Mammary epithelial cell (primary cell): ENCODE measurements at places on chromosomes 3 and 15.

GRCh38 chr15:83559310-83559966, 94.5 kb upstream of the ADAMTSL3 start:
- DNase-seq: peak; percentile 71

DNA sequence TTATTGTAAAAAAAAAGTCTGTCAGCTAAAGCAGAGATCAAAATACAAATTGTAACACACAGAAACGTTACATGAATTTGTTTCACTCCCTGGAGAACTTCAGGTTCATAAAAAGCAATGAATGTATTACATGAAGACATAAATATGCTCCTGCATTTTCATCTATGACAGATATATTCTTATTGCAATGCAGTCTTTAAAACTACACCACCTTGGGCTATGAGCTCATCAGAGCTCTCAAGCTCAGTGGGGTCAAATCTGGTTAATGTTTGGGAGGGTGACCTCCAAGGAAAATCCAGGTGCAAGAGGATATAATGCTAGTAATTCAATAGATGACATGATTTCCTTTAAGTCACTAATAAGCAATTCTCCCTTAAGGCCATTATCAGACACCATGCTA, 606.8 kb downstream of the EPHA3 start:
- no peak for DNase-seq

DNA sequence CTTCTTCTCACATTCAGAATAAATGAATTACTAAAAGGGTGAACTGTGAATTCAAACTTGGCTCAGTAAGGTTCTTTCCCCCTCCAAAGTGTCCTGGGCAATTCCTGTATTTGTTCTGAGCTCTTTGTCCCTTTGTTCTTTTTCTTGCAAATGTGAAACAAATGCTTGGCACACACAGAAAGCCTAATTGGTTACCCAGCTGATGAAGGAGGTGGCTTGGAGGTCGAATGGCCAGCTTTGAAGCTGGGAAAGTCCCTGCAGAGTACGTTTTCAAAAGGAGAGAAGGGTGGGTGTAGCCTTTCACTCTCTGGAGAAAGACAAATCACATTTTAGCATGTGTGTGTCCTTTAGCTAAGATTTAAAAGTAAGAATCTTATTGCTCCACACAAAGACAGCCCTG, 154.4 kb downstream of the PEX5L start:
- peak; percentile 2 for DNase-seq

GRCh38 chr15:78425643-78426042, 12.4 kb upstream of the IREB2 start:
- no peak for DNase-seq

DNA sequence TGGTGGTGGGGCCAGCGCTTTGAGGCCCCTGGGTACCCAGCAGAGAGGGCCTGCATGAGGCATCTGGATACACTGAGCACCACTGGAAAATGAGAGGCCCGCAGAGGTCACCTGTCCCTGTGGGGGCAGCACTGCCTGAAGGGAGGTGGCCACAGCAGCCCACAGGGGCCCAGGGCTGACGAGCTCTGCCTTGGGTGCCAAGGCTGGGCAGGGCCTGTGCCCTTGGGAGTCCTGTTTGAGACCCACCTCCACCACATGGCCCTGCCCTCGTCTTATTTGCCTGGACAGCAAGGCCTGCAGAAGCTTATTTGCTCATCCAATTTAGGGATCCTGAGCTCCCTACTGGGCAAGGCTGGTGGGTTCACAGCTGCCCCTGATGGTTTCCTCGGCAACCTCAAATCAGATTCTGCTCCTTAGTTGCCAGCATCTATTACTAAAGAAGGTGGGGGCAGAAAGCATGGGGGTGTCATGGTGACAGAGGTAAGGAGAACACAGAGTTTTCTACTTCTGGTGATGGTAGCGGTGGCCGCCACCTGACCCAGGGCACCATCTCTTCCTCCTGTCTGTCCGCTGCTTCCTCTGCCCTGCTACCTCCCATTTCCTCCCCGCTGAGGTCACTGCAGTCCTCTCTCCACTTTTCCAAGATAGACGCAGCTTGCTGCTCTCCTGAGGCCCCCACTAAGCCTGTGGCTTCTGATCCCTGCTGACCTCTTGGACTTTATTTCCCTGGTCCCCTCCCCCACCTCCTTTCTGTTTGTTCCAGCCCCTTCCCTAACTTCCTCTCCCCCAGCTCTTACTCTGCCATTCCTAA, 62.9 kb downstream of the HMCES start:
- DNase-seq: no peak

DNA sequence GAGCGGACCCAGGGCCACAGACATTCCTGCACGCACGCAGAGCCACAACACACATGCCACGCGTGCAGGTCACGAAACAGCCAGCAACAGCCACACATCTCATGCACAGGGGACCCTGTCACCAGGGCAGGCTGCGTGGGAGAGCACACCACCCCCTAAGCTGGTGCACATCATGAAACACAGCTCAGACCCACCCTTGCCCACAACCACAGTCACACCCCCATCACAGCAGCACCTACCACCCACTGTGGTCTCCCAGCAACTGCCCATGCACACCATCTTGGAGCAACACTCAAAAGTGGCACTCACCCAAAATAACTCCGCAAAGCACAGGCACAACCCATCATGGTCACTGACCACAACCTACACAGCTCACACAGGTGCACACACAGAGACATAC, 75.7 kb downstream of the OCA2 start:
- no peak for DNase-seq

- no peak for DNase-seq
These were observed 152.6 kb downstream of the DPH6 start for GRCh38 chr15:35393398-35393797.

GRCh38 chr3:38552364-38552763, 56.2 kb downstream of the EXOG start:
- no peak for DNase-seq

DNA sequence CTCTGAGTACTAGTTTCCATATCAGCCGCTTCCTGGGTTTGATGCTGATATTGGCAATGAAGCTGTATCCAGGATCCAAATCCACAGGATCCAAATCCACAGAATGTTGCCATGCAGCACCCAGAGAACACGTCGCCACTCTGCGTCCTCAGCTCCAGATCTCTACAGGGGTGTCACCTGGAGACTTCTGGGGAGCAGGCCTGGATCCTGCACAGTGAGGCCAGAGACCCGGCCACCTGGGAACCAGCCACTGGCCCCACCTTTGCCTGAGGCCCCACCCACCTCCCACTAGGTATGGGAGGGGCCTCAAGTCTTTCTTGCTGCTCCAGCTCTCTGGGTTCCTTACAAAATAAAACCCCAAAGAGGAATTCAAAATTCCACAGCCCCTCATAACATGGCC, 123.9 kb downstream of the LRRK1 start:
- no peak for DNase-seq

- no peak for DNase-seq
These were observed 13.9 kb upstream of the UBE2E2 start for GRCh38 chr3:23189187-23189586.

DNA sequence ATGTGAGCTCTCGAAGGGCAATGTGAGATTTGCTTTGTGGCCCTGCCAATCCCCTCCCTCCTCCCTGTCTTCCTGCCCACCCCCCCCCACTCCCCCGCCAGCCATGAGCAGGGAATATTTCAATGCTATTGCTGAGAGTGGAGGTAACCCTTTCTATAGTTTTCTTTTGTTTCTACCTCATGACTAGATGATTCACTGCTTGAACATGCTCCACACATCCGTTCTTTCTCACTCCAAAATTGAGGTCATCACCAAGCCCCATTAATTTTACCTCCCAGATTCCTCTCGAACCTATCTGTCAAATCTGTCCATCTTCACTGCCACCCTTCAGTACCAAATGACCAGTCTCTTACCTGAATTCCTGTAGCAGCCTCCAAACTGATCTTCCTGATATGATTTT, 12.2 kb downstream of the ZNF774 start:
- peak; percentile 81 for DNase-seq

DNA sequence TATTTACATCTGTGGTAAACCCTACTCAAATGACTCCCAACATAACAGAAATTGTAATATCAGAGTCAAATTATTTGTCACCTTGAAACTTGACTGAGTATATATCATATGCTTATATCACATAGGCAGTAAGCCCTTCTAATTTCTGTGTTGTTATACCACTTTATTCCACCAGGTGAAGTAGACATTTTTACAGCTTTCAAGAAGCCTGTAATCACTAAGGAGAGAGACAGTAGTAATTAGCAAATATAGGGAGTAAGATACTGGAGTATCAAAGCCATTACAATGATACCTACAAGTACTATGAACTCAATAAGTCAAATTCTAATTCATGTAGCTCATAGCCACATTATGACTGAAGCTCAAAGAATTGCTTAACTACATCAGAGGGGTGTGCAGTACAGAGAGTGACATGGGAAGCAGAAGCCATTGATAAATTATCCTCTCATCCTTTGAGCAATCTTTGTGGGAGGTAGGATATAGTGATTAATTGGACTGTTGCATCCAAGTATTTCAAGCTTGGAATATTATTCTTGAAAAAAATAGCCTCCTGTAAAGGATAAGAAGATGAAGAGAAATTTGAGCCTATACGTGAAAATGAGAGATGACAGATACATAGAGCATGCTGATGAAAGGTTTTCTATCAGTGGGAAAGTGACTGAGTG, 1005.9 kb downstream of the ZPLD1 start:
- DNase-seq: no peak

- no peak for DNase-seq
These were observed 104.8 kb upstream of the TNFAIP8L3 start for GRCh38 chr15:51199541-51199940.

DNA sequence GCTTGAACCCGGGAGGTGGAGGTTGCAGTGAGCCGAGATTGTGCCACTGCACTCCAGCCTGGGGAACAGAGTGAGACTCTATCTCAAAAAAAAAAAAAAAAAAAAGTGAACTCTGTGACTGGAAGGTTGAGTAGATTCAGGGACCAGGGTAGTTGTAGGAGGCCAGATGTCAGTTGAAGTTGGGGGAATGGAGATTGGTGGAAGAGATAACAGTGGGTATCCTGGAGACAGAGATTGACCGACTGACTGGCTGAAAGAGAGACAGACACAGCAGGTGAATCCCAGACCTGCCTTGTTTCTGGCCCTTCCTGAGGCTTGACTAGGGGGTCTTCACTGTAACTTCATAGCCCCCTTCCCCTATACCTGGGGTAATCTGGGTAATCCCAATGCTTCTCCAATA, 22.1 kb upstream of the RNU6-1 start:
- DNase-seq: no peak

GRCh38 chr3:151282921-151283320, 4.6 kb upstream of the P2RY14 start:
- peak; percentile 42 for DNase-seq

GRCh38 chr3:18402239-18402799, 22.8 kb downstream of the SATB1 start:
- DNase-seq: no peak

GRCh38 chr3:183710231-183710630, 12.6 kb downstream of the YEATS2 start:
- no peak for DNase-seq

DNA sequence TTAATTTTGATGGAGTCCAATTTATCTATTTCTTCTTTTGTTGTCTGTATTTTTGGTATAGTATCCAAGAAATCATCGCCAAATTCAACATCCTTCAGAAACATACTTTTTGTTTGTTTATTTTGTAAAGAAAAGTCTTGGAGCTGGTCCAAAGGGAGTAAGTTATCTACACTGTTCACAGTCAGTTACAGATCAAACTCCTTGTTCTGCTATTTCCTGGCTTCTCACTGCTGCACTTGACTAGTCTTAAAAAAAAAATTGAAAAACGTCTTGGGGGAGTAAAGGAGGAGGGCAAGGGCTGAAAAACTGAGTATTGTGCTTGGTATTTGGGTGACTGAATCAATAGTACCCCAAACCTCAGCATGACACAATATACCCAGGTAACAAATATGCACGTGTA, 105.6 kb downstream of the NFKBIZ start:
- no peak for DNase-seq

GRCh38 chr3:107377151-107377550, at the start of gene CCDC54:
CCDC54 (plus strand) TSS chr3:107377439; CDS start chr3:107377588, 149 bp downstream.
- DNase-seq: no peak

- DNase-seq: no peak
These were observed 6.1 kb downstream of the TMOD2 start for GRCh38 chr15:51757450-51757849.

DNA sequence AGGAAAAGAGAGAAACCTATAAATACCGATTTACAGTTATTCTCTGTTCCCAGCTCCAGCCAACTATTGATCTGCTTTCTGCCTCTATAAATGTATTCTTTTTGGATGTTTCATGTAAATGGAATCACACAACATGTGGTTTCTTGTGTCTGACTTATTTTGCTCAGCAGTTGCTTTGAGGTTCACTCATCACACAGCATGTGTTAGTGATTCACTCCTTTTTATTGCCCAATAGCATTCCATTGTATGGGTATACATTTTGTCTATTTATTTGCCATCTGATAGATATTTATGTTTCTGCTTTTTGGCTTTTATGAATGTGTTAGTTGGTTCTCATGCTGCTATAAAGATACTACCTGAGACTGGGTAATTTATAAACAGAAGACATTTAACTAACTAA, 23.6 kb downstream of the CCR1 start:
- DNase-seq: peak; percentile 91

GRCh38 chr3:80157546-80157945, 389.7 kb upstream of the ROBO1 start:
- no peak for DNase-seq

- DNase-seq: peak; percentile 81
These were observed 75.6 kb downstream of the MCTP2 start for GRCh38 chr15:94306700-94307650.

DNA sequence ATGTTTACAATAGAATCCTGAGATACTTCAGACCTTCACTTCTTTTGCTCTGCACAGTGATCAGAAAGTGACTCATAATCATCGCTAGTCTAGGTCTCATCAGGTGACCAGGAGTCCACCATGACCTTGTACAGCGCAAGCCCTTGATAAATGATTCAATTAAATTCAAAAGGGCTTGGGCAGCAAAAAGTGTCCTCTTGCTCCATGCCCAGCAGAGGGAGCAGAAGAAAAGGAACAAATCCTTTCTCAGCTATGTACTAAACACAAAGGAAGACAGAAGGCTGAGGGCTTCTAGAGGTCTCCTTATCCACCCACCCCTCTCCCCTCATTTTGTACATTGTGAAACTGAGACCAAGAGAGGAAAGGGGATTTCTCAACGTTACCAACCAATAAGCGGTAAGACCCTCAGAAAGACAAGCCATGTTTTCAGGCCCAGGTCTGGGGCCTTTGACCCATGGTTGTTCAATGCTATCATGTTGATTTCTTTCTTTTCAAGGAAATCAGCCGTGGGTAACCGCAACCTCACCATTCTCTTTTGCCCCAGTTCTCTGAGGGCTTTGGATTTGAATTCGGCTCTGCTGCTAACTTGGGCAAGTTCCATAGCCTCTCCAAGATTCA, 74.8 kb downstream of the AQP9 start:
- peak; percentile 40 for DNase-seq

- DNase-seq: no peak
These were observed 67.0 kb downstream of the WWTR1 start for GRCh38 chr3:149590691-149591441.

- DNase-seq: no peak
These were observed 2.1 kb downstream of the MCTP2 start for GRCh38 chr15:94233441-94233840.
